AG08396 (cell line): ENCODE measurements at places on chromosomes 2 and 18.

DNA sequence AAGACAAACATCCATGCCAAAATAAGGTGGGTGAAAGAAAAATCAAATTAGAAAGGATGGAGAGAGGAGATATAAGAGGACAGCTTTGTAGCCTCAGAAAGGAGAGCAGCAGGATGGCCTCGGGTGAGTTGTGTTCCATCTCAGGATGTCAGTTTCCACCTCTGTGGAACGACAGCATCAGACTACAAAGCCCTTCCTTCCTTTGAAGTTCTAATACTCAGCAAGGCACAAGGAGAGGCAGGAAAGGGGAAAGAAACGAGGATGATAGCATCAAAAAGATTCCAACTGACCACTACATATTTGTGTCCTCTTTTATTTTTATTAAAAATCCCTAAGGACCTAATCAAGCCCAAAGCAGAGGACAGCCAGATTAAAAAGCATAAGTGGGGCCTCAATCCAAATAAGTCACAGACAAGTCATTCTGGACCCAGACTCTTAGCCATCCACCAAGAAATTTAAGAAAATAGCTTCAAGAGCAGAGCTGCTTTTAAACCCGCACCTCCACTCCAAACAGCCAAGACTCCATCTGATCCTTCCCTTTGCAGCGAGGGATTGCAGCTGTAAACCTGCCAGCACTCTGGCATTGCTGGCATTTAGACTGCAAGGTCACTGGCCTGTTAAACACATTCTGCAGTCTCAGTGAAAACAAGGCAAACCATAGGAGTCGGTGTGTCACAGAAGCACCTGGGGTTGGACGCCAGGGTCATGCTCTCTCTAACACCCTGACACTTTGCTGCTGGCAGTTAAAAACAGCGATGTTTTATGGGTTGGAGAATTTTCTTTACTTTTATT is 314.5 kb upstream of the CHAC2 start:
- DNase-seq, result no peak

DNA sequence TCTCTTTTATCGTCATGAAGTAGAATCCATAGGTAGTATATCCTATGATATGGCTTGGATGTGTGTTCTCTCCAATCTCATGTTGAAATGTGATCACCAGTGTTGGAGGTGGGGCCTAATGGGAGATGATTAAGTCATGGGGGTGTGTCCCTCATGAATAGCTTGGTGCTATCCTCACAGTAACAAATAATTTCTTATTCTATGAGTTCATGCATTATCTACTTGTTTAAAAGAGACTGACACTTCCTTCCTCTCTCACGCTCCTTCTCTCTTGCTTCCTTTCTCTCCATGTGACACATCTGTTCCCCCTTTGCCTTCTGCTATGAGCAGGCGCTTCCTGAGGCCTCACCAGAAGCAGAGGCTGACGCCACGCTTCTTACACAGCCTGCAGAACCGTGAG is 165.6 kb downstream of the MREG start:
- no peak for DNase-seq

- DNase-seq, result no peak
These were observed 25.1 kb upstream of the PLB1 start for GRCh38 chr2:28470759-28471158.

DNA sequence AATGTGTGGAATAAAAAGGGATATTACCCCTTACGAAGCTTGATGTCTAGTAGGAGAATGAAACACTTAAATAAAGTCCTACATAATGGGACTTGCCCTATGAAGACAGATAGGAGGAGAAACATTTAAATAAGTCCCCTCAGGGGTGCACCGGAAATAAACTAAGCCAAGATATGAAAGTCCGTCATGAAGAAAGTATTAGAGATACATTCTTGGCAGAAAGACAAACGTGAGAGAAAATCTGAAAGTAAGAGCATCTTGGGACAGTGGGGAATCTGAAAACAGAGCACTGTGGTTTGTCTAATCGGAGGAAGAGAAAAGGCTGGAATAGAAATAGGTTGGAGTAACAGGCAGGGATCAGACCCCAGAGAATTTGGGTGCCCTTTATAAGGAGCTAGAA is 516.9 kb upstream of the DSEL start:
- no peak for DNase-seq

DNA sequence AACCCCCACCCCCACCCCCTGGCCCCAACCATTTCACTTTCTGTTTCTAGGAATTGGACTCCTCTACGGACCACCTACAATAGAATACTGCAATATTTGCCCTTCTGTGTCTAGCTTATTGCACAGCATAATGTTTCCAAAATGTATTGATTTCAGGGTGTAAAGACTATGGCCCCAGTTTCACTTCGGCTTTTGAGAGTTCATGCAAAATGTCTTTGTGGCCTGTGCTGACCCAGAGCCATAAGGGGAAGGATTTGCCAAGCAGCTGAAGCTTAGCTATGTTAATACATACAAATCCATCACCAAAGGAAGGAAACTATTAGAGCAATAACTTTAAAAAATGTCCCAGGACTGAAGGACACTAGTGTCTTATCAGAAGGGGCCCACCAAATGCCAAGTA is 11.2 kb upstream of the ATP9B start:
- DNase-seq, result no peak

DNA sequence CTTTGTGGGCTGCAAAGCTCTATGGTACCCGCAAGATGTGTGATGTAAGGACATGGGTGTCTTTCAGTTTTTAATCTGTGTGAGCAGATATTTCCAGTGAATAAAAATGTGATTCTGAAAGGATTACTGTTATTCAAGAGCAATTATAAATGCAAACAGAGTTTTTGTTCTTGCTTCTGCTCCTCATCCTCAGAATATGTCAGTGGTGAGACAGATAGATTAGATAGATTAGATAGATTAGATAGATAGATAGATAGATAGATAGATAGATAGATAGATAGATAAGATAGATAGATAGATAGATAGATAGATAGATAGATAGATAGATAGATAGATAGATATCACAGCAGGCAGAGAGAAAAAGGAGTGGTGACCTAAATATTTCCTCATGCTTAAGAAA is 142.6 kb downstream of the RTN4 start:
- no peak for DNase-seq

DNA sequence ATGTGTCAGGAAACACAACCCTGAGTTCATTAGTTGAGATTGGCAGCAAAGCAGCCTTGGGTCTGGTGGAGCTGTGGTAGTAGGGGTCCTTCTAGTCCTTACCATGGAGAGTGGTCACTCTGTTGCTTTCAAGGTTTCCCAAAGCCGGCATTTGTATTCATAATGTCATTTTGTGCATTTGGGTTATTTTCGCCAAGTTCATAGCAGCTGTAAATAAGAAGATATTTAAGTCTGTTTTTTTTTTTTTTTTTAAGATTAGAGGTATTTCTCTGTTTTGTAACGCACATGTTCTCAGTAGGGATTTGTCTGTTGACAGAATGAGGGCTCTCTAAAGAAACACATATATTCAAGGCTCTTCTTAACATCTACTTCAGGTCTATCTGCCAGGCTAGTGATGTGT is 114.1 kb downstream of the PRPF40A start:
- no peak for DNase-seq

DNA sequence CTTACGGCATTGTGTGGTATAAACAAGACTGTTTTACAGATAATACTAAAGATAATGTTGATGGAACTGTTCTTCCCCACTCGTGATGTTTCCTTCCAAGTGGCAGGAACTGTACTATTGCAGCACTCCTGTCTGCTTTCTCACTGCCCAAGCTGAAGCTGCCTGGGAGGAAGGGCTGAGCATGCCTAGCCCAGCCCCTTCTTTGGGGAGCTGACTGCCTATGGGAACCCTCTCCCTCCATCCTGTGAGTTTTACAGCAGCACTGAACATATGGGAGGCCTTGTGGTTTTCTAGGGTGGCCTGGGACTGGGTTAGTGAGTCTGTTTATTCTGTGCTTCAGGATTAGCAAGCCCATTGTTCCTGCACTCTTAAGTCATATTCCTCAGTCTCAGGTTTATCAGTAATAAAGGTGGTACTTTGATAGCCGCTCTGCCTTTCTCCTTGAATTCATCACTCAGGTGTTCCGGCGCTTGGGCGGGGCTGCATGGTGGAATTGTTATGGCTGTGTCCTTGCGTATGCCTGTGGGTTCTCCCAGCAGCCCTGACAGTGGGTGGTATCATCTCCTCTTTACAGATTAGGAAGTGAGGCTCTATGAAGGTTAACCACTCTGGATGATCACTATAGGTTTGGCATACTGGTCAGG is 379.7 kb downstream of the PTPRM start:
- DNase-seq, result peak; percentile 57

GRCh38 chr2:105683011-105683492 is 61.7 kb upstream of the NCK2 start:
- DNase-seq, result no peak

DNA sequence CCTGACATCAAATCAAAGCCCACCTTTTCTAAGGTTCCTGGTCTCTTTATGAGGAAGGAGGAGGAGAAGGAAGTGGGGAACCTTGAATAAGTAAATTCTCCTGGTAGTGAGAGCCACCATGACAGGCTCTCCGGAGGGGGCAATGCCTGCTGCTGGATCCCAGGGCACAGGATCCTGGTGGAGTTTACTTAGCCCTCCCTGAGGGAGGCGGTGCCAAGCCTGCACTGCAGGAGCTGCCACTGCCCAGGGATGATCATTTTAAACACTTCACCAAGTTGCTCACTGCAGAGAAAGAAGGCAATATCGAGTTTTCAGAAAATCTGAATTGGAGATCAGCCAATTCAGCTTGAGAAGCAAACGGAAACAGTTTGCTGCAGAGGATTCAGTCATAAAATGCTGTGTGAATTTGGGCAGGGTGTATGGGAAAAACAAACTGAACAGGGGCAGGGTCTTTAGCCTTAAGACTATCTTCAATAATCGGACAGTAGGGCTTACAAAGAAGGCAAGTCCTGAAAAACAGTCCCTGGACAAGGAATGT is 200.7 kb downstream of the RAD51AP2 start:
- DNase-seq, result no peak

GRCh38 chr2:143397884-143398614 is 268.8 kb downstream of the ARHGAP15 start:
- DNase-seq, result peak; percentile 18

DNA sequence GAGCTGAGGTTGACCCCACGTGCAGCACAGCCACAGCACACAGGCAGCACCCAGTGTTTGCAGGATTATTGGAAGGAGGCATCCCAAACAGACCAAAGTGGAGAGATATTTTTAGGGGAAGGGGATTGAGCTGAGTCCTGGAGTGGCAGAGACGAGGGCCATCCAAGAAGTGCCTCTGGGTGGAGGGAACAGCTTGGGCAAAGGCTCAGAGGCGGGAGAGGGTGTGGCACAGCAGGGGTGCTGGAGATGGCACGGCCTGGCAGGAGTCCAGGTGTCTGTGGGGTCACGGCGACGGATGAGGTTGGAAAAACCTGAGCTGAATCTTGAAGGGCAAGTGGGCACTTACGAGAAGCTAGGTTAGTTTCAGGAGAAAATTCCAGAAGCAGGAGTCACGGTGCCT is 60.6 kb downstream of the INHBB start:
- DNase-seq, result no peak
